ENCODE measurements at places on chromosomes 1 and 21. TPM values are rescaled to one million over a fixed set of nuclear protein-coding genes. Genes with fewer than 3 reads are reported as not detected.
A peak's percentile ranks its signal among the peaks of the same experiment; 100 is the strongest.

- no peak for DNase-seq
These were observed 11.7 kb upstream of the S100A11 start for GRCh38 chr1:152048416-152049009.

TCP10L gene
- total RNA-seq: 0.34 TPM

- DNase-seq: no peak
These were observed 806.4 kb downstream of the USP25 start for GRCh38 chr21:16536140-16536539.

- DNase-seq: no peak
These were observed 71.9 kb upstream of the GOLT1A start for GRCh38 chr1:204285436-204286305.

DNA sequence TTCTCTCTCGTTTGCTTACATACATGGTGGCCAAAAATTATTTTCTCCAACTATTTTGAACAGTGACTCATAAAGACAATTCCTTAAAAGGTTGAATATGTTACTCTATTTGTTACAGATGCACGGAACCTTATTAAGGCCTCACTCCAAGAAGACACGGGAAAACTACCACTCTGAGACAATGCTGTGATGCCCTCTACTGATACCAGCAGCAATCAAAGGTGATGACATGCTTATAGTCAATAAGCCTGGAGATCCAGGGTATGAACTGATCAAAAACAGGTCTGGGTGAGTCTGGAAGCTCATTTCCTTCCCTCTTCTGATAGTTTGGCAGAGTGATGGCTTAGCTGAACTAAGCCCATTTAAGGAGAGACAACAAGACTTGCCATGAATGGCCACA is 563.0 kb downstream of the LRRIQ3 start:
- DNase-seq: no peak

B3GALT2 gene
- 0.39 TPM for total RNA-seq

AMY2A gene
- not detected for total RNA-seq

- DNase-seq: no peak
These were observed 54.5 kb downstream of the CD34 start for GRCh38 chr1:207856276-207857023.

GRCh38 chr1:42815941-42816584 is 859 bp upstream of the ERMAP start:
- DNase-seq: no peak

LAMTOR2 gene
- 62.6 TPM for total RNA-seq

DNA sequence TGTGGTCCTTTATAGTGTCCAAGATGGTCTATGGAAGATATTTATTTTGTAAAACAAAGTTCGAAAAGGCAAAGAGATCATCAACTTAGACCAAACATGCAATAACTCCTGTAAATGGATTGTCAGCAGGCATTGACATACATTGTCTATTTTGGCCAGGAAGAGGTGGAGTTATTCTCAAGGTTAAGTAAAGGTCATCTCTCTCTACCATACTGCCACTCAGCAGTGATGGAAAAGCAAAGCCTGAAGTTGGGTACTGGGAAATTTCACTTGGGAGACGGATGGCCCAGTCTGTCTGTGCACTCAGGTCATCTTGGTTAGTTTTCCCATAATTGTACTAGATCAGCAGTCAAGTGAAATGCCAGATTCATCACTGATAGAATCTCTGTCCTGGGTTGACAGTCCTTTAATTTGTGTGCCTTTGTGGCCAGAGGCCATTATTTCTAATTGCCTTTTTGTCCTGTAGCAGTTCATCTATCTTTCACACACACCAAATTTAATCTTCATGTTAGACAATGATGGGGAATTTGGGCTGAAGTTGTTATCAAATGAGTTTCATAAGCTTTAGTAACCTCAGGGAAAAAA is 17.5 kb downstream of the PIGP start:
- DNase-seq: no peak

GRCh38 chr21:34669149-34669879 is 520 bp downstream of the CLIC6 start:
- no peak for DNase-seq

SPRR3 gene
- 0.70 TPM for total RNA-seq

CELA3B gene
- total RNA-seq: not detected

GRCh38 chr1:231072502-231073094 is 32.5 kb upstream of the FAM89A start:
- DNase-seq: no peak

THAP3 gene
- 16.5 TPM for total RNA-seq

GRCh38 chr1:116321766-116322175 is 51.3 kb upstream of the ATP1A1 start:
- DNase-seq: no peak

DNA sequence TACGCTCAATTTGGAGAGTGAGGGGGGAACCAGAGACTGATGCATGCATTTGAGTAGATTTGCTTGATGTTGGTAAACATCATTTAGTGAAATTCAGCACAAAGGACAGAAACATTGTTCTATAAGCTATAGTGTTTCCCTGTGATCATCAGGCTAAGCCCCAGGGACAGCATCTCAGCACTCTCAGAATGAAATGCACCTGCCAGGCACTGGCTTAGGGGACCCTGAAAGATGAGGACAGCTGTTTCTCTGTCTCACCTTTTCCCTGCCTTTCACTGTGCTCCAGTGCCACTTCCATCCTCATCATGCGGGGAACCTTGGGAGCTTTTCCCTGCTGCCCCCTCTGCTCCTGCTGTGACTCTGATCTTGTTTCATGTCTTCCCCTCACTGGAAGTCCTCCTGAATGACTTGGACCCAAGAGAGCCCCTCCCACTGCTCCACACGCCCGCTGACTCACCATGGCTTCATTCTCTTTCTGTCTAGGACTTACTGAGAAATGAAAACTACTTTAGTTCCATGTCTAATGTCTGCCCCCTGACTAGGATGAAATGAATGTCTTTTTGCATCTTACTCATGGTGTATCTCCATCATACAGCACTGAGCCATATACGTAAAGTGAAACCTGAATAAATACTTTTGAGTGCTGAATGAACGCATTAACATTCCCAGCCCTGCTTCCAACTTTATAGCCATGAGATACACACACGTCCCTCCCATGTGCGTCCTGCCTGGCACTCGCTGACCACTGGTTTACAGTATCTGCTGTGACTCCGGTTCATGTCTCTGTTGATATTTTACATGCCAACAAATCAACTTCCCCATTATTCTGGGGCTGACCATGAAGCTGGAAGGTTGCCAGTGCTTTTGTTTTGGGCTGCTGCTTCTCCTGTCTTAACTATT is 182.0 kb downstream of the PCP4 start:
- peak; percentile 79 for DNase-seq

DNA sequence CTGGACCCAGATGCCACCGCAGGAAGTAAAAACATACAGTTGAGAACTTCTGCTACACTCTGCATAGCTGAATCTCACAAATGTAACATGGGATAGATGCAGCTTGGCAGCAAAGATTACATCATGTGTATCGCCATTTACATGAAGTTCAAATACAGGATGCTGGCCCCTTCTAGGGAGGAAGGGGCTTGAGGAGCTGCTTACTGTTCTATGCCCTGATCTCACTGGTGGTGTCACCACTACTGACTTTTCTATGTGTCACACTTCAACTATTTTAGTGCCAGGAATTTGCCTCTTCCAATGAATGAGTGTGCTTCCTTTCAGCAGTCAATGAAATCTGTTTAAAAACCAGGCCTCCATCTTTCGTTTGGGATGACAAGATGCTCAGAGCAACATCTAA is 31.1 kb downstream of the MRAP start:
- peak; percentile 61 for DNase-seq

CR1L gene
- not detected for total RNA-seq

DNA sequence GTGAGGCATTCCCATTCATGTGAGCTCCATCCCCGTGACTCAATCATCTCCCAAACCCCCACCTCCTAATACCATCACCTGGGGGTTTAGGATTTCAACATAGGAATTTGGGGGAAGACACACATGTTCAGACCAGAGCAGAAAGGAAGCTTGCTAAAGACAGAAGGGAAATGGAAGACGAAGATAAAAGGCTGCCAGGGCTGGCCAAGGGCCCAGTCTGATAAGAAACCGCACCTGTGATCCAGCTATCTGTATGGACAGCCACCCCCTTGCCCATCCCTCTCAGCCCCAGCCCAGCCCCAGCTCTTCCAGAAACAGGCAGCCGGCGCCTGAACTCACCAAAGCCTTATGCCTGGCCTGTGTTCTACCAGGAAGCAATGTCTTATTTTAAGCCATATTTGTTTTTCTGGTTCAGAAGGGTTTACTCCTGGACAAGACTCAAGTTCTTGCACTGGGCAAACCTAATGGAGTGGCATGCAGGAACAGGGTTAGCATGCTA is 198.4 kb upstream of the VAMP3 start:
- no peak for DNase-seq

NHLH2 gene
- 0.18 TPM for total RNA-seq

- no peak for DNase-seq
These were observed 24.4 kb upstream of the TMEM54 start for GRCh38 chr1:32925403-32926162.

HEYL gene
- 1.1 TPM for total RNA-seq

GRCh38 chr21:45874716-45875415 is 106.7 kb upstream of the COL6A1 start:
- peak; percentile 94 for DNase-seq

GNG4 gene
- 3.8 TPM for total RNA-seq

DNA sequence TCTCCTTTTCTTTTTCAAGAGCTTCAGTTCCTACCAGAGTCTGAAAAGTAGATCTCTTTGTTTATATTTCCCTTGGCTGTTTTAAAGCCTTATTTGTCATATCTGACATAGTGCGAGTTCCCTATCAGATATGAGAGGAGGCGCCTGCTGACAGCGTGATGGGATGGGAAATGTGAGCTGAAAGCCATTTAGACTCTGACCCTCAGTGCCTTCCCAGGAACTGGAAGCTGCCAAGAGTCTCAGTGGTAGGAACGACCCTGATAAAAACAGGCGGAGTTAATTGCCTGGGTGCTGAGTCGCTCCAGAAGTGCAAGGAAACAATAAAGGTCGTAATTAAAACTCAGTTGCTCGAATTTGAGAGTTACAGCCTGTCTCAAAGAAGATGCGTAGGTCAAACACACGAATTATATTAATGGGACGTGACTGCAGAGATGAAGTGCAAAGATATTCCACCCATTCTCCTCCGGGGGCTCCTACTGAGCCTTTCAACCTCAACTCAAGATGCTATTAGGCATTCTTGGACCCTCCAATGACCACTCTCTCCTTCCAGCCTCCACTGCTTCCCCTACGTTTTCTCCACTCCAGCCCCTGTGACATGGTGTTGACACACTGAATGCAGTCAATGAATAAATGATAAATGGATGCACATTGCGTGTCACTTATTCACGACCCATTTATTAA is 84.6 kb downstream of the KAZN start:
- no peak for DNase-seq
